Astrocyte of the hippocampus (primary cell): ENCODE measurements at places on chromosomes 2 and 18.
A peak's percentile ranks its signal among the peaks of the same experiment; 100 is the strongest.

DNA sequence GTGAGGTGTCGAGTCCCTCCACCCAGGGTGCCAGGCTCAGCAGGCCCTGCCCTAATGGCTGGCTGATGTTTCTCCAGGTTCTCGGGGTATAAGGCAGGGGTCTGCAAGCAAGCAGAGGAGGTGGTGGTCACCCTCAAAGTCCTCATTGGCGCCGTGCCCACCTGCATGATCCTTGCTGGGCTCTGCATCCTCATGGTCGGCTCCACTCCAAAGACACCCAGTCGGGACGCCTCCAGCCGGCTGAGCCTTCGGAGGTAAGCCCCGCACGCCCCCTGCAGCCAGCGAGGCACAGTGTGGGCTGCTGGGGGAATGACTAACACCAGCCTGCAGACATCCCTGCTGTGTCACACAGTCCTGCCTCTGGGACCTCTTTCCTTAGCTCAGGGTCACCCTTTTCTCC is 14.1 kb downstream of the MFSD2B start:
- DNase-seq, result no peak

- no peak for DNase-seq
Observed at GRCh38 chr2:170206246-170206645, 28.3 kb downstream of the MYO3B start.

- DNase-seq, result peak; percentile 9
Observed at GRCh38 chr18:42730272-42730671, 385.2 kb downstream of the RIT2 start.

- peak; percentile 44 for DNase-seq
Observed at GRCh38 chr2:86671337-86671981, 47.8 kb upstream of the RNF103 start.

DNA sequence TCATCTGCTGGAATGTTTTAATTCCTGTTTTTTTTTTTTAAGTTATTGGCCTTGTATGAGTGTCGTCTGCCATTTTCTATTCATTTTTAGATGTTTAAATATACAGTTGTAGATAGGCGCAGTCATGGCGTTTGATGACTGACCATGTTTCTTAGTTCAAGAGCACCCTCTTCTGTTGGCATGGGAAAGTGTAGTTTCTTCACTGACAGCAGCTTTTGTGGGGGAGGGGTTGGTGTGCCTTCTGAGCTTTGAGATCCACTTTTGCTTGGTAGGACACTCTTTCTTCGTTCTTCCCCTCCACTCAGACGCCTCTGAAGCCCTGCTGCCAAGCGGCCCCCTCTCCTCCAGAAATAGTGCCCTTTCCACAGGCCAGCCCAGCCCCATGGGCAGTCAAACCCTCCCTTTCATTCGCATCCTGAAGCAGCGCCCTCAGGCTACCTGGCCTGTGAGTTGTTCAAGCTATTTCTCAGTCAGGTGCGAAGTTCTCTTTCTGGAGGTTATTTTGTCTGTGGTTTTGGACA is 492.0 kb downstream of the TNS1 start:
- peak; percentile 92 for DNase-seq

DNA sequence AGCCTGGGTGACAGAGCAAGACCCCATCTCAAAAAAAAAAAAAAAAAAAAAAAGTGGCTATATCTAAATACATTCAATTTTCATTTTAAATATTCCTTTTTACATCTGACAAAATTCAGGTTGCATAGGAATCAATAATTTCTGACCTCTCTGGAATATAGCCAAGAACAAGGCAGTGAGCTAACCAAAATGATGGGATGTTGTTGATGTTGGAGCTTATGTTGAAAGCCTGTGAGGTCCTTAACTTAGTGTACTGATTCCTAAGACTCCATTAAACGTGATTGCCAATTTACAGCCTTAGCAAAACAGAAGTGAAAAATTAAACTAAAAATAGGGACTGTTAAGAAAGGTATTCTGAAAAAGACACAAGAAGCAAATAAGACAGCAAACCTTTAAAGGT is 109.6 kb downstream of the MEP1B start:
- DNase-seq, result no peak

DNA sequence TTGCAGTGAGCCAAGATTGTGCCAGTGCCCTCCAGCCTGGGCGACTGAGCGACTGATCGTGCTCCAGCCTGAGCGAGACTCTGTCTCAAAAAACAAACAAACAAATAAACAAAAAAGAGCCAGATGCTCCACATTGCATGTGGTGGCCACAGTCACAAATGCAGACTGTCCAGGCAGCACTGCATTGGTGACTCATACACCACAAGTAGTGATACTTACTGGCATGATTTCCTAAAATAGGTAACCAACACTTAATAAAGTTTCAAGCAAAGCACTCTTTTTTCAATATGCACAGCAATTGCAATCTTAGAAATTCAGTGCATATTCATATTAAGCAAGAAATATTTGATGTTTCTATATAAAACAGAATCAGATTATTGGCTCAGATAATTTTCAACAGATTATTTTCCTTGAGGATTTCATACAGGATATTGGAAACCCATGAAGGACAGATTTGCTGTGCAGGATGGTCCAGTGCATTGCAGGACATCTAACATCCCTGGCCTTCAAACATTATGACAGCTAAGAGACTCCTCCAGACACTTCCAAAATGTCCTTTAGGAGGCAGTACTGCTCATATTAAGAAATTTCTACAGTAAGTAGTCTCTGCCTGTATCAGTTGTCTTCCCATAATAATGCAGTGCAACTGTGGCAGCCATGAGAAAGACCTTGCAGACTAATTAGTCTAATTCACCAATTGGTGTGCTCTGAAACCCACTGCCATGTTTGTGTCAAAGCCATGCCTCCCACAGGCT is 10.5 kb upstream of the SLC1A4 start:
- DNase-seq, result peak; percentile 65

DNA sequence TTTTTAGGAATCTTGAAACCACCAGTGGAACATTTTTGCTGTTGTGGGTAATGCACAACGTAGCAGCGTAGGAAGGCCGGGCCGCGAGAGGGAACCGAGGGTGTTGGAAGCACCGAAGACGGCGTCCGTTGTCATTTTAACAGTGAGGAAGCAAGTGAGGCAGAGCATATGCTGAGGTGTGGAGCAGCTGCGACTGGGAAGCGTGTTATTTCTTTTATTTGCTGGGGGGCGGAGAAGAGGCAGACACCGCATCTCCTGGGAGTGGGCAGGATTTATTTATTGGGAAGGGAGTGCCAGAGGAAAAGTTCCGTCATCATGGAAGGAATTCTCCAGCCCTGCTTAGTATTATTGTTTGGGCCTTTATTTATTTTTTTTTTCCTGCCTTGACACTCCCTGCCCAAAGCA is 232.8 kb downstream of the KLHL29 start:
- DNase-seq, result no peak

DNA sequence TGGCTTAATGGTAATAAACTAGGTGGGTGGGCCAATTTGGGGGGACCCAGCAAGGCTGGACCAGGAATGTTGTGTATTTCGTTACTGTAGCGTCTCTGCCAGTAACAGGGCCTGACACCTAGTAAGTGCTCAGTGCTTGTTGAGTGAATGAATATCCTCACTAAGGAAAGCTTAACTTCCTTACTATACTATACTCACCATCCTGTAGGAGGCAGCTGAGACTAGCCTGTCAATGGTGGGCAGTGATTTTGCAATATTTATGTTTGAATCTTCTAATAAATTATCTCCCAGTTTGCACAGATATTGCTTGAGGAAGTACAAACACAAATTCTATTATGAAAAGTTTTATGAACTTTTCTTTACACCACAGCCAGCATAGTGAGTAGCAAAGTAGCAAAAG is 370.7 kb upstream of the SYT4 start:
- DNase-seq, result no peak

DNA sequence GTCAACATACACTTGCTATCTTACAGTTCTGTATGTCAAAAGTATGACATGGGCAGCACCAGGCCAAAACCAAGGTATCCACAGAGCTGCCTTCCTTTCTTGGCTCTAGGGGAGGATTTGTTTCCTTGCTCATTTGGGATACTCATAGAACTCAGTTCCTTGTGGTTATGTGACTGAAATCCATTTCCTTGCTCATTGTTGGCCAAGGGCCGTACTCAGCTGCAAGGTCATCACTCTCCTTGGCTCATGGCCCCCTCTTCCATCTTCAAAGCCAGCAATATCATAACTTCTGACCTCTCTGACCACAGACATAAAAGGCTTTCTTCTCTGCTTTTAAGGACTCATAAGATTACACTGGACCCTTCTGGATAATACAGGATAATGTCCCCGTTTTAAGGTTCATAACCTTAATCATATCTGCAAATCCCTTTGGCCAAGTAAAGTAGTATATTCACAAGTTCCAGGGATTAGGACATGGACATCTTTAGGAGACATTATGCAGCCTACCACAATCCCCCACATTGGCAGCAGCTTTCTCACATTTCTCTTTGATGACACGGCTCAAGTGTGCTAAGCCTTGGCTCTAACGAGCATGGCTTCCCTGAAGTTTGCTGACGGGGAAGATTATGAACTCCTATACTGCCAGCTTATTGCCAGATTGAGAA is 20.9 kb downstream of the TMEM237 start:
- DNase-seq, result peak; percentile 39

- peak; percentile 62 for DNase-seq
Observed at GRCh38 chr2:197075281-197075680, 148.8 kb upstream of the PGAP1 start.

DNA sequence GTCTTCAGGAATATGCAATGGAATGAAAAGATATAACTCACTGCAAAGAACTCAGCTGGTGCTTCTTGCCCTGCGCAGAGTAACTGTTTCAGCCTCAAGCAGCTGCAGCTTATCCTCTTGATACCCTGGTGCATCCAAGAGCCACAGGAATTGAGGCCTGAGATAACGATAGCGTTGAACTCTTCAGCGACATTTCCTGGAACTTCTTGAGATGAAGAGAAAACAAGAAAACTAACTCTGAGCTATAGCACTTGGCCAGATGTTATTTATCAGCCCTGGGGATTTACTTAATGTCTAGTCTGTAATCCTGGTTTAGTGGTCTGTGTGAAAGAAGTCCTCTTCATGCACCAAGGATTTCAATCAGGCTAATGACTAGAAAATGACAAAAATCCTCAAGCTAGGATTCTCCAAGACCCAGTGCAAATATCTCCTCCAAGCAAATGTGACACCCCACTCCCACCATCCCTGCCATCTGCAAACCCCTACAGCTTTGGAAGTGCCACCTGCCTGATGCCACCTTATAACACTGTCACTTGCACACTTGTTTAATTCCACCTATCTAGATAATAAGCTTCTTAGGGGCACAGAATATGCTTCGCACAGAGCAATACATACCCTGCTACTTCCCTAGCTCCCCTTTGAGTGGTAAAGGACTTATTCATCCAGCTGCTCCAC is 40.6 kb downstream of the EHD3 start:
- no peak for DNase-seq

GRCh38 chr2:74843899-74844298 is 10.0 kb downstream of the HK2 start:
- peak; percentile 43 for DNase-seq

DNA sequence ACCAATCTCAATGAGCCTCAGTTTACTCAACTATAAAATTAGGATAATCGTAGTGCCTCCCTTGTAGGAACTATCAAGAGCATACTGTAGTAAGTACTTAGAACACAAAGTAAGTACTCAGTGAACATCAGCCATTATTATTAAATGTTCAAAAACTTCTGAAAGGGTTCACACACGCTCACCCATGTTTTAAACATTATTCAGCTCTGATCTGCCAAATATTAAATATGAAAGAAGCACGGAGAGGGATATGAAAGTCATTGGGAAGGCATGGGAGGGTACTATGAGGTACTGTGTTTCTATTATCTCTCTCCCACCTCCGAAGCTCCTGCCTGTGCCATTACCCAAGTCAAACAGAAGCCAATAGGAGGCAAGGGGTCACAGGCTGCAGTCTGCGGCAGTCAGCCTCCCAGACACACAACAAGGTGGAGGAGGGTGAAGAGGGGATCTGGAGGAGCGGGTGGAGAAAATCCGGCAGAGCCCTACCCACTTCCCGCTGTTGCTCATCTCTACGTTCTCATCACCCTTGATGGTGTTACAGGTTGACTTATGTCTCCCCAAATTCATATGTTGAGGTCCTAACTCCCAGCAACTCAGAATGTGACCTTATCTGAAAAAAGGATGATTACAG is 2.0 kb upstream of the TBC1D8 start:
- no peak for DNase-seq

DNA sequence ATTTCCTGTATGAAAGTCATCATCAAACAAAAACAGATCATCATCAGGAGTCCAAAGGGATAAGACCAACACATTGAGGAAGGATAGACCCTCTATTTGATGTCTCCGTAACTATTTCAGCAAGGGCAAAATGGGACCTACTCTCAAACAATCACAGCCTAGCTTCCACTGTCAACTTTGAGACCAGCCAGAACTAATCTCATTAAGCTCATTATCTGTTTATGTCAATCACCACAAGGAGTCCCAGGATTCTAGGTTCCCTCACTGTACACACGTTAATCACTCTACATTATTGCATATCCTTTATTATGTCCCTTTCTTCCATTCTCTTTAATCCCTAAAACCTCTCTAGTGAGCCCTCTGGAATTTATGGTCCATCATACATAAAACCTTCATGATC is 370.3 kb upstream of the LINC00305 start:
- DNase-seq, result no peak

DNA sequence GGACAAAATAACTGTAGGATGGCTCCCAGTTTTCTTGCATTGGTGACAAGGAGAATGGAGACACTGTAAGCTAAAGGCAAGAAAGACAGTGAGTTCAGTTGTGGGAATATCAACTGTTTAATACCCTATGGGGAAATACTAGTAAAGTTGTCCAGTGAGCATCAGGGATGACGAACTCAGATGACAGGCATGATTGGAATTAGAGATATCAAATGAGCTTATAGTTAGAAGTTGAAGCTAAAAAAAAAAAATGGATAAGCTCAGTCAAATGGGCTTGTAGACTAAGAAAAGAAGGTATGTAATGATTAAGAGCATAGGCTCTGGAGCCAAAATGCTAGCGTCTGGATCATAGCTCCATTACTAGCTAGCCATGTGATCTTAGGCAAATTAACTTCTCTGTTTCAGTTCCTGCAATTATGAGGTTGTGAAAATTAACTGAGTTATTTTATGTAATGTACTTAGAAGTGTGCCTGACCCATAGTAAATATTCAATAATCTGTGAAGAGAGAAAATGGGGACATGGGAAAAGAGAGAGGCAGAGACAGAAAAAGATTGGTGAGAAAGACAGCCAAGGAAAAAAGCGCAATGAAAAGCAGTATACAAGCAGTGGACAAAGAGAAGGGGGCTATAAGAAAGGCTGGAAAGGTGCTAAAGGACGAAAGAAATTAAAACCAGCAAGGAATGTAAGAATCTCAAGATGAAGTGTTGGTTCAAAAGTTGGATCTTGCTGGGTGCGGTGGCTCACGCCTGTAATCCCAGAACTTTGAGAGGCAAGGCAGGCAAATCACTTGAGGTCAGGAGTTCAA is 95.7 kb upstream of the SLC39A10 start:
- DNase-seq, result peak; percentile 44

DNA sequence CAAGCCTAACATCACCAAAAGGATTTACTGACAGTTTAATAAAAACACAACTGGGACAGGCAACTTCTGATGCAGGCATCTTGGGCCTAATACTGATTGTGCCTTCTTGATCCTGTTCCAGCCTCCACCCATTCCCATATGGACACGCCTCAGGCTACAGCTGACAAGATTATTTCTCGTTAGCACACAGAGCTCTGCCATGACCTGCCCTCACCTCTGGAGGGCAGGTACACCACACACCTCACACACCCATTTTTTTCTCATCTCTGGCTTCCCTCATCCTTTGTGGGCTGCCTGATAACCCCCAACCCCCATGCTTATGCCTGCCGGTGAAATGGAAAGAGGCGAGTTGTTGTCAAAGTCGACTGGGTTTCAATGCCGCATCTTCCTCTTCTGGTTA is 147.0 kb downstream of the ANTXR1 start:
- DNase-seq, result no peak
